ENCODE measurements at places on chromosomes 3 and 15. TPM values are rescaled to one million over a fixed set of nuclear protein-coding genes. Genes with fewer than 3 reads are reported as not detected.

The CPN2 gene
- not detected for polyA plus RNA-seq

The UROC1 gene
- not detected for polyA plus RNA-seq

The NEIL1 gene
- 1.4 TPM for polyA plus RNA-seq

The ZNF80 gene
- polyA plus RNA-seq: not detected

The TMEM158 gene
- polyA plus RNA-seq: not detected

The NPAP1 gene
- polyA plus RNA-seq: not detected

The SNAPC5 gene
- 42.0 TPM for polyA plus RNA-seq

The GHSR gene
- not detected for polyA plus RNA-seq

The GCNT3 gene
- polyA plus RNA-seq: not detected

The MGA gene
- polyA plus RNA-seq: 21.6 TPM

The CD276 gene
- polyA plus RNA-seq: 0.51 TPM

The KLHL24 gene
- 6.3 TPM for polyA plus RNA-seq

The KLHL40 gene
- not detected for polyA plus RNA-seq

The CAMK2N2 gene
- not detected for polyA plus RNA-seq

The RBM5 gene
- 66.1 TPM for polyA plus RNA-seq

The SNX1 gene
- polyA plus RNA-seq: 112 TPM

The TP63 gene
- polyA plus RNA-seq: 9.4 TPM

The IL17RB gene
- polyA plus RNA-seq: 3.0 TPM

The SNX4 gene
- 90.5 TPM for polyA plus RNA-seq

The CHRNA5 gene
- polyA plus RNA-seq: 19.6 TPM

The TMEM212 gene
- not detected for polyA plus RNA-seq

The CHRM5 gene
- not detected for polyA plus RNA-seq

The PLA2G4D gene
- not detected for polyA plus RNA-seq

The INAFM2 gene
- polyA plus RNA-seq: 0.75 TPM

The EPHA3 gene
- polyA plus RNA-seq: not detected

The MRPS22 gene
- 85.5 TPM for polyA plus RNA-seq

The RTP4 gene
- polyA plus RNA-seq: 3.9 TPM

The FEZF2 gene
- polyA plus RNA-seq: not detected

The GUCA1C gene
- polyA plus RNA-seq: not detected

The SLTM gene
- 96.4 TPM for polyA plus RNA-seq

The PTPN23 gene
- 9.8 TPM for polyA plus RNA-seq

The MYO5C gene
- 0.75 TPM for polyA plus RNA-seq

The APEH gene
- 215 TPM for polyA plus RNA-seq

The HEXA gene
- 93.9 TPM for polyA plus RNA-seq

The ZDHHC19 gene
- polyA plus RNA-seq: not detected

The LMAN1L gene
- not detected for polyA plus RNA-seq

The INKA1 gene
- 7.8 TPM for polyA plus RNA-seq

The DCBLD2 gene
- 4.5 TPM for polyA plus RNA-seq

The NUP210 gene
- polyA plus RNA-seq: 83.8 TPM

The TMEM108 gene
- polyA plus RNA-seq: 0.21 TPM

The TRA2B gene
- polyA plus RNA-seq: 291 TPM

The B3GALNT1 gene
- polyA plus RNA-seq: not detected

The FBXL22 gene
- 2.6 TPM for polyA plus RNA-seq

The AADACL2 gene
- polyA plus RNA-seq: not detected

The LAMB2 gene
- 0.67 TPM for polyA plus RNA-seq

The CFAP91 gene
- not detected for polyA plus RNA-seq
